ENCODE measurements at places on chromosomes 3 and 15.

GRCh38 chr3:135214400-135214799, 419.3 kb downstream of the EPHB1 start:
- DNase-seq = no peak

DNA sequence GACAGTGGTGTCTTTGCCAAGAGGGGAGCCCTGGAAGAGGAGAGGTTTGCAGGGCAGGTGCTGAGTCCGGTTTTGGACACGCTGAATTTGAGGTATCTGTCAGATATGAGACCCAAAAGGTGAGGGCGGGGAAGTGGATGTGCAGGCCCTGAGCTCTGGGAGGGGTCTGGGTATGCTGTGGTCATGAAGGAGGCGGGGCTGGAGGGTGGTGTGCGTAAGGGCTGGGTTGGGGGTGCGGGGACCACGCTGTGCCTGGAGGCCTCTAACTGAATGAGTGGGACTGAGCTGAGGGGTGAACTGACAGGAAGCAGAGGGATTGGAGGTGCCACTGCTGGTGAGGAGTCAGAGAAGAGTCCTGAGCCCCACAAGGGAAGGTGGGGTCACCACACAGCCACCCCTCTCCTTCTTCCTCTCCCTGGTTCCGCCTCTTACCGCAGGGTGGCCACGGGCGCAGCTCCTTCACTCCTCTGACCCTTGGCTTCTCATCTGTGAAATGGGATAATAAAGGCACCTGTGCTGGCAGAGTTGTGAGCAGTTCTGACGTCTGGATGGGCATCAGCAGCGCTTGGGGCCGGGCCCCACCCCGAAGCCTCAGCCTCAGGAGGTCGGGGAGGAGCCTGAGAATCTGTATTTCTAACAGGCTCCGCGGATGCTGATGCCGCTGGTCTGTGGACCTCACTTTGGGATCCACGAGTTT, 28.8 kb downstream of the PSTPIP1 start:
- no peak for DNase-seq

GRCh38 chr3:128532012-128532983, 39.3 kb upstream of the GATA2 start:
- DNase-seq = no peak

DNA sequence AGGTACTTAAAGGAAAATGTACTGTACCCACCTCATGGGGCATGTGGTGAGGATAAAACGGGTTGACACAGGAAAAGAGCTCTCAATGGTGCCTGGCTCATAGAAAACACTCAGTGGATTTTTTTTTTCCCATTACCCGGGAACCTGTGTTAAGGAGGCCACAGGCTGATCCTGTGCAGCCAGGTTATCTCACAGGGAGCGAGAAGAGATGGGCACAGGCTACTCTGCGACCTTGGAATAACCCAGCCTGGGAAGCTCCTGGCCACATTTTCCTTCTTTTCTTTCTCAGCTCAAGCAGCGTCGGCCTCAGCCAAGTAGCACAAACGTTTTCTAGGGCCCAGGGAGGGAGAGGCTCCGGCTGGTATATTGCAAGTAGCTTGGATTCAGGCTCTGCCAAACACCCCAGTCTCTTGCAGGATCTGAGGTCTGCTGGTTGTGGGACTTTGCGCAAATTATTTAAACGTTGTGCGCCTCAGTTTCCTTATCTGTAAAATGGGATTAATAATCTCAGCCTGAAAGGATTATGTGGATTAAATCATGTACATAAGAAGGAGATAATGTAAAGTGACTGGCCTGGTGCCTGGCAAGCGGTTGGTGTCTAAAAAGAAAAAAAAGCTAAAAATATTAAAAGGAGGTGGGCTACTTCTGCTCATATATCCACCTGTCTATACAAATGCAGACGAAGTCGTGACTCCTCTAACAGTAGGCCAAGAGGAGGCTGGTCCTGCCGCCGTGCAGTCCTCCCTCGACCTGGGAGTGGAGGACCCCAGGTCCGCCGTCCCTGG, 2.2 kb downstream of the FURIN start:
- no peak for DNase-seq

- DNase-seq = no peak
Observed at GRCh38 chr3:98824256-98824655, 61.1 kb downstream of the ST3GAL6 start.

DNA sequence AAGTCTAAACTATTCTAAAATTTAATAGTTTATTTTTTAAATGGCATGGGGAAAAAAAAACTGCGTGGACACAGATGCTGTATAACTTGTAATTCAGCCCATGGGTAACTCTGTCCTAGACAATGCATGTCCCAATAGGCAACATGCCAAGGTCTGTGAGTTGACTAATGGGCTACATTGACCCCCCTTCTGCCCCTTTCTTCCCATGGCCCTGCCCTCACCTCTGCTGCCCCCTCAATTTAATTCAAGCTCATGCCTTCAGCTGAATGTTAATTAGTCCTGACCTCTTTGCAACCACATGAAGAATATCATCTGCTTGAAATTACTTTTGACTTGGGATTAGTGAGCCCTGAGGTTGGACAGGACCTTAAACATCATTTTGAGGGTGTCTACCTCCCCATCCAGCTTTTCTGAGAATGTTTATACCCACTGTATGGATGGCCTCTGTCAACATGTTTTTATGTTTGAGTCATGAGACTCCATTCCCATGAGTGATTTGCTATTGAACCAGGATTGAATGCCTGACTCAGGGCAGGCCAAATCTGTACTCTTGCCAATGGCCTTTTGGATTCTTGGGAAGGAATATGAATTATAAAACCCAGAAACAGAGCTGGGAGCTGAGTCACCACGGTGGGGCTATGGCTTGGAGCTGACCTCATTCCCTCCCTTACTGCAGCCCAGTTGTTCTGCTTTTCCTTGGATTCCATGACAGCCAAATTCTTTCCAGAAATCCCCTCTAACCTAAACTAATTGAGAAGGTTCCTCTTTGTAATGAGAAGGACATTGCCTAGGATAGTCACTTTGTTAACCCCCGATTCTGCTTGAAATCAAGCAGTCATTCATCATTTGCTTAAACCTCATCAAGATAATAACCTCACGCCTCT, 33.5 kb upstream of the PDE8A start:
- no peak for DNase-seq

GRCh38 chr15:65300924-65301441, 3.5 kb upstream of the RNU5B-1 start:
- no peak for DNase-seq

- DNase-seq = no peak
Observed at GRCh38 chr15:44782516-44782915, 46.2 kb downstream of the TRIM69 start.

GRCh38 chr3:73804204-73804603, 179.5 kb upstream of the PDZRN3 start:
- no peak for DNase-seq

DNA sequence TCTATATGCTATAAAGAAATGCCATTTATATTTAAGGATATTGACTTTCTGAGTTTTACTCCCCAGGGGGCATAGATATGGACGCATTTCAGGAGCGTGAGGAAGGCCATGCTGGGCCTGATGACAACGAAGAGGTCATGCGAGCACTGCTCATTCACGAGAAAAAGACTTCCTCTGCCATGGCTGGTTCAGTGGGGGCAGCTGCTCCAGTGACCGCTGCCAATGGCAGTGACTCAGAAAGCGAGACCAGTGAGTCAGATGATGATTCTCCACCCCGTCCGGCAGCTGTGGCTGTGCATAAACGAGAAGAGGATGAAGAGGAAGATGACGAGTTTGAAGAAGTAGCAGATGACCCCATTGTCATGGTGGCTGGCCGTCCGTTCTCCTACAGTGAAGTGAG, 38.4 kb downstream of the GTF2E1 start:
- no peak for DNase-seq

Measured in HL-60 (cell line).